ENCODE measurements at places on chromosomes 16 and 17. TPM values are rescaled to one million over a fixed set of nuclear protein-coding genes. Genes with fewer than 3 reads are reported as not detected.

DNA sequence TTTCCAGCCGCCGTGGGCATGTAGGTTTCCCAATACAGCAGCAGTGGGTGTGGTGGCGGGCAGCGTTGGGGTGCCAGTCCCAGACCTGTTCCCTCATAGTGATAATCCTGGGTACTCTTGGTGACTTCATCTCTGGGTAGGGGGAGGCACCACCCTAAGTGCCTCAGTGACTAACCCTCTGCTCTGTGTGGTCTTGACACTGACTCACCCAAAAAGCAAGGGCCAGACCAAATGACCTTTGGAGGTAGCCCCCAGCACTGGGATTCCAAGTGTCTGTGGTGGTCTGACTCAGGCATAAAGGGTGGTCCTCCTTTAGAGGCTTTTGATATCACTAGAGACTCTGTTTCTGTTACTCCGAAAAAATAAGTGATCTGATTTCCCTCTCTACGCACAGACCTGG lies 908 bp downstream of the CALB2 start:
- no peak for DNase-seq

DNA sequence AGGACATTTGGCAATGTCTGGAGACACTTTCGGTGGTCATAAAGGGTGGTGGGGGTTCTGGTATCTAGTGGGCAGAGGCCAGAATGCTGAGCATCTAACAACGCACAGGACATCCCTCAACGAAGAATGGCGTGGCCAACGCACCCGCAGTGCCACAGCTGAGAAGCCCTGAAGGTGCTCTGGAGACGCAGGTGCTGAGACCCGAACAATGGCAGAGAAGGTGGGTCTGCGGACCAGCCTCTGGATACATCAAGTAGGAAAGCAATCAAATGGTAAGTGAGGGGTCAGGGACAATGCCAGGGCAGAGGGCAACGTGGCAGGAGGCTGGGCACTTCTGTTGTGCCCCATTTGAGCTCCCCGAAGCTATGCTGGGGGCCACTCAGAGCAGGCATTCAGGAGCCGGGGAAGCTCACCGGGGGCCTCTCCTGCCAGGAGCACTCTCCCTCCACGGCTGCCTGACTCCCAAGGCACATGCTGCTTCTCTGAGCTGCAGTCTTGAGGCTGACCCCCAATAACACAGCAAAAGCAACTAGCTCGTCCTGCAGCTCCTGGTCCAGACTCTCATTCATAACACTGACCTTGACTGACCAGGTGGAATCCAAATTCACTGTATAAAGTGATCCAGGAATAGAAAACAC lies 26.0 kb downstream of the SPHK1 start:
- DNase-seq, result no peak

GRCh38 chr16:84199097-84199496 lies 8.1 kb downstream of the ADAD2 start:
- DNase-seq, result no peak

- DNase-seq, result peak; percentile 9
Observed at GRCh38 chr16:49859125-49859811, 3.4 kb upstream of the ZNF423 start.

GRAP gene
- under 0.01 TPM for total RNA-seq

DNA sequence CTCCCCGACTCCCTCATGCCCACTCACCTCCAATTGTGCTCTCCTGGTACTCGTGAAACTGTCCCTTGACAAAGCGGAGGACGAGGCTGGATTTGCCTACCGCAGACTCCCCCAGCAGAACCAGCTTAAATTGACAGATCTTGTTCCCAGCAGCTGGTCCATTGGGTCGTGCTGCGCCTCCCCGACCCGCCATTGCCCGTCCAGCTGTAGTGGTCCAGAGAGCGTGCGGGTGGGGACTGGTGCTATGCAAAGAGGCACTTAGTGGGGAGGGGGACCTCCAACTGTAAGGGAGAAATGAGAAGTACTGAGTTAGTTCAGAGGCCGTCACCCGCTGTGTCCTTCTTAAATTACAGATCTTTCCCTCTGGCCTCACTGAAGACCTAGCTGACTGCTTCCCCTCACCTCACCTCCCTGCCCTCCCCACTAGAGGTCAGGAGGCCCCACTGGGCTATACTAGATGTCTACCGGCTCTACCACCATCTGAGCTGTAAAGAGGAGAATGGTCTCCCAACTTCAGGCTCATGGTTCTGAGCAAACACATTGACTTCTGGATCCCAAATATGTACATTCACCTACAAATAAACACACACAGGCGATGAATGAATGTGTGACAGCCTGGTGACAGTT lies 7.8 kb downstream of the HSPB9 start:
- no peak for DNase-seq

SHISA6 gene
- not detected for total RNA-seq

SLFN12 gene
- total RNA-seq, result 58.1 TPM

PIGS gene
- total RNA-seq, result 26.9 TPM

DNA sequence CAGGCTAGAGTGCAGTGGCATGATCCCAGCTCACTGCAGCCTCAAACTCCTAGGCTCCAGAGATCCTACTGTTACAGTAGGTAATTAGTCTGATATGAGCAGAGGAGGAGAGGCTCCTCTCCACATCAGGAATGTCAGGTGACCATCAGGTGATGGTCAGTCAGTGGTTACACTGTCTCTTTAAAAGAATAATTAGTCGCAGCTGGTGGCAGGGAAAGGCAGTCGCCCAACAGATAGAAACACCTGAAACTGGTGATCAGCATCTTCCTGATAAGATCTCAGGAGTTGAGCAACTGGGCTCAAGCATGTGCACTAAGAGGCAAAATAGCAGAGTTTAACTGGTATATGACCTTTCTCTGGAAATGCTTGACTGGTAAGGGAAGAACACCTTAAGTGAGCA lies 21.5 kb upstream of the ABCA5 start:
- no peak for DNase-seq

DNA sequence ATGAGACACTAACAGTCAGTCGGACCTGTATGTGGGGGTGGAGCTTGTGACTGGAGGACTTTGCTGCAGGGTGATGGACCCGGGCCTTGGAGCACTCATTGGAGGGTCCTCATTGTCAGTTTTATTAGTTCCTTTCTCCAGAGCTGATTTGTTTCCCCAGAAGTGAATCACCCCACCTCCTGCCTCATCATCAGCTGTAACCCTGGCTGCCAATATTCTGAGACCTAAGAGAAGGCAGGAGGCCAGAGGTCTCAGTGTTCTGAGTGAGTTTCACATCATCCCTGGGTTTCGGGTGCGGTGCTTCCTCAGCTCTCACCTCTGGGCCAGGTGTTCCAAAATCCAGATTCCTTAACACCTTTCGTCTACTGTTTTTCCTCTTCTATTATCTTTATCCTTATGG lies 49.9 kb upstream of the KIFC3 start:
- DNase-seq, result no peak

DNA sequence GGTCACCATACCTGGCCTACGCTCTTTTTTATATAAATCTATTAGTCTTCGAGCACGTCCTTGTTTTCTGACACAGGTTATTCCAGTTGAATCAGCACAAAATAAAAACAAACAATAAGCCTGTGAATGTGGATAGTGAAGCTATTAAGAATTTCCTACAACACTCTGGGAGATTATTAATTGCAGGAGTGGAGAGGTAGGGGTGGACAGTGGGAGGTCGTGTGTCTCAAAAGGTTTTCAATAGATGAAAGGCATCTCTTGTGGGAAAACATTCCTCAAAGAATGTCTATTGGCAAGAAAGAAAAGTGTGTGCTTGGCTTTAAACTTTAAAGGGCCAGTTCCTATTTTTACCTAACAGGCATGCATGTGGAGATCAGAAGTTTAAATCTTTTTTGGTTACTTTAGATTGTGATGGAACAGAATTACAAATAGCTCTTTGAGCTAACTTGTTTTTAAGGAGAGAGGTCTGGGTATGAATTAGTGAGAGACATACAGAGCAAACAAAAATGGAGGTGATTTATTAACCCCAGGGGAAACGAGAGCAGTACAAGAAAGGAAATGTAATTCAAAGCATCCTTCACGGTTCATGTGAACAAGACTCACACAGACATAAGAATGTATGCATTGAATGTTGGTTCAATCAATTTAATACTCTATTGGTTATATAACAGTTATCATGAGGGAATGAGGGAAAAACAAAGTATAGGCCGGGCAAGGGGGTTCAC lies 9.0 kb downstream of the SMYD4 start:
- DNase-seq, result no peak

YBX2 gene
- not detected for total RNA-seq

DNA sequence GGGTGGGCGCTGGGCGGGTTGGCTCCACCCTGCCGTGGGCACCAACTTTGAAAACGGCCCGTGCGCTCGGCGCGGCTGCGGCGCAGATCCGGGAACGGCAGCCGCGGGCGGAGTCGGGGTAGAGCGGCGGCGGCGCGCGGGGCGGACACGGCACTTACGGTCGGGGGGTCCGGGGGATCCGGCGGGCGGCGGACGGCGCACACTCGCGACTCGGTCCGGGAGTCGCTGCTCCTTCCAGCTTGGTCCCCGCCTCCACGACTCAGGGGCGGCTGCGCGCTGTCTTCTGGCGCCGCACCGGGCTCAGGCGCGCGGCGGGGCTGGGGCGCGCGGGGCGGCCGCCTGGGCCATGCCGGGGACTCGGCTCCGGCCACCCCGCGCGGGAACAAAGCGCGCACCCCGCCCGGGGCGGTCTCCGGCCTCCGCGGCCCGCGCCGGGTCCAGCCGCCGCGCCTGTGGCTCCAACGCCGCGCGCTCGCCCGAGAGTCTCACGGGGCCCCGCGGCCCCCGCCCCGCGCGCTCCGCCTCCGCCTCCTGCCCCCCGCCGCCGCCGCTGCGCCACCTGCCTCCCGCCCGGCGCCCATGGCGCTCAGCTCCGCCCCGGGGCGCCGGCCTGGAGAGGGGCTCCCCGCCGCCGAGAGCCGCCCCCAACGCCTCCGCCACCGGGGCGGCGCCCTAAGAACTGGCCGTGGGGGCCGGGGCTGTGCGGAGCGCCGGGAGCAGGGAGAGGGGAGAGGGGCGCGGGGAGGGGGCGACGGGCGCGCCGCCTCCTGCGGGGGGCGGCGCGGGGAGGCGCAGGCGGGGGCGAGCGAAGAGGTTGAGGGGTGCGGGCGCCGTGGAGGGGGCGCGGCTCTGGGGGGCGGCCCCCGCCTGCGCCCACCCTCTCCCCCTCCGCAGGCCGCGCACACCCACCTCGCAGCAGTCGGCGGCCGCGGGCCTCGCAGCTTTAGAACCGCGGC lies 35.9 kb downstream of the CBFA2T3 start:
- no peak for DNase-seq

- DNase-seq, result no peak
Observed at GRCh38 chr17:67785122-67785477, 40.2 kb upstream of the BPTF start.

PPL gene
- total RNA-seq, result 53.9 TPM
